Stimulated activated CD8-positive, alpha-beta memory T cell treated with anti-CD3 and anti-CD28 coated beads, Interleukin-7, amount 100 ng/mL, for 1 hour (primary cell): ENCODE measurements at places on chromosomes 5 and 9.

- DNase-seq: no peak
Measured at GRCh38 chr5:56123531-56124243, 109.4 kb downstream of the ANKRD55 start.

DNA sequence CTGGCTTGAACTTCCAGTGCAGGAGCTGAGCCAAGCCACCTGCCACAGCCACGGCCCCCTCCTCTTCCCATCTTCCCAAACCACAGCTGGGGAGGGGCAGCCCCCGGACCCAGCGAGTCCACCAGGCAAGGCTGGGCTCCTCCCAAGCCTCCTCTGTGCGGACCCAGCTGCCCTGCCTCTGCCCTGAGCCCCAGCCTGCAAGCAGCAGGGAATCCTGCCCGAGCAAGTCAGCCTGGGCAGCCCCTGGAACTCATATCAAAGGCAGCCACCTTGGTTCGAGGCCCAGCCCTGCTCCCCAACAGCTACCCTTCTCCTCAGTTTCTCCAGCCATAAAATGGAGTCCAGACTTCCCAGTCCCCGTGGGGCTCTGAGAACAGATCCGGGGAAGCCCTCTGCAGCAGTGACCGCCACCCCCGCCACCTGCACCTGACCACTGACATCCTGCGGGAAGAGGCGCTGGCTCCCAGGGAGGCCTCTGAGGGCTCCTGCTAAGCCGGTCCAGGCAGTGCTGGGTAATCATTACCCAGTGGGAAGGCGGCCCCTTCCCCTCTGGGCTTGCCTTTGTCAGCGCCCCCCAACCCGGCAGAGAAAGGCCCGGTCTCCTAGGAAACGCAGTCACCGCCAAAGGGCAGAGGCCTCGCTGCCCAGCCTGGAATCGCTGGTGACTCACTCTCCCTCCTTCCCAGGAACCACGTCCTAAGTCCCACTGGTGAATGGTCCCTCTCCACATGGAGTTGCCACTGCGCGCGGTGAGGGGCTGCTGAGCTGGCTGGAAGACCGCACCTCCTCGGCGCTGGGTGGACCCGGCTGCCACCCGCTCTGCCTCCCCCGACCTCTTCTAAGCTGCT lies 1.5 kb downstream of the VAV2 start:
- no peak for DNase-seq

GRCh38 chr9:88645172-88645878 lies 110.3 kb downstream of the NXNL2 start:
- no peak for DNase-seq

- peak; percentile 39 for DNase-seq
Measured at GRCh38 chr9:93098236-93098946, 2.4 kb downstream of the CARD19 start.

GRCh38 chr9:69812068-69813000 lies 8.3 kb upstream of the CFAP95 start:
- DNase-seq: no peak

GRCh38 chr5:156314416-156314815 lies 12.5 kb upstream of the SGCD start:
- DNase-seq: no peak

DNA sequence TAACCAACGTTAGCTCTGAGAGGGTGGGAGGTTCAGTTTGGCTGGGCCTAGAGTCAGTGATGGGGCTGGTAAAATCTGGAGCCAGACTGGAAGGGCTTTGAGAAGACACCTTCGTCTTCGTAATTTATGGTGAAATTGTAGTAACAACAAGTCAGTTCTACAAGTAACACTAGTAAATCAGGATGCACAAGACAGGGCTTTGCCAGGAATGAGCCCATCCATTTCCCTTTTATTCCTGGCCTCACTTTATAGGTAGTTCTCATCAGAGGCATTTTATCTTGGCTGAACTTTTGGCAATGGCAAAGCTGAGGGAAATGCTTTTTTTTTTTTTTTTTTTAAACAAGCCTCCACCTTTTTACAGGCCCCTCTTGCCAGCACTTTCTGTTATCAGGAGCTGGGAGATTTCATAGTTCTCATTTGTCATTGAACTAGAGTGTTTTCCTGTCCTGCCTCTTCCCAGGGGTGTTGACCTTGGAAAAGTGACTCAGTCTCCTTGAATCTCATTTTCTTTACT lies 110.5 kb upstream of the KLF4 start:
- no peak for DNase-seq

DNA sequence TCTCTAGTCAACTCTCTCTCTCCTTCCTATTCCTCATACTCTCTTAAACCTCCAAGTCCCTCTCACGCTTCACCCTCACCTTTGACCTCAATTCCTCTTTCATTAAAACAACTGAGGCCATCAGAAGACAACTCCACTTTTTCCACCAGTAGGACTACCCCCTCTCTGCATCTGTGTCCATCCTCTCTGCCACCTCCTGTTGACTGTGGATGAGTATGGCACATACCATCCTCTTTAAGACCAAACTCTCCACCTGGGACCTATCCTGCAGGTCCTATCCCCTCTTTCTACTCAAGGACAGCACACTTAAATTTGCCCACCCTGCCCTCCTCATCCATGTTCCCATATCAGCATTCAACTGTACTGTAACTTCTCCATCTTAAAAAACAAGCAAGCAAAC lies 89.2 kb downstream of the FOXD1 start:
- DNase-seq: no peak

DNA sequence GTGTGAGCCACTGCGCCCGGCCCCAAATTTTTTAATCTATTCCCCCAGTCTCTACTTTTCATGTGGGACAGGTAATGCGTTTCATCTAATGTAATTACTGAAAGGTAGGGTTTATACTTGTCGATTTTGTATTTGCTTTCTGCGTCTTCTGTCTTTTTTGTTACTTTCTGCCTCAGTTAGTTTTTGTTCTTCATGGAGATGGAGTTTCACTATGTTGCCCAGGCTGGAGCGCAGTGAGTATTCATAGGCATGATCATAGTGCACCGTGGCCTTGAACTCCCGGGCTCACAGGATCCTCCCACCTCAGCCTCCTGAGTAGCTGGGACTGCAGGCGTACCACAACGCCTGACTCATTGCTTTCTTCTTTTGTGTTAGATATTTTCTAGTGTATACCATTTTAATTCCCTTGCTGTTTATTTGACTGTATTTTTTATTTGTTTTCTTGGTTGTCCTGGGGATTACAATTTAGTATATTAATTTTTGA lies 23.4 kb downstream of the EHMT1 start:
- no peak for DNase-seq

- peak; percentile 12 for DNase-seq
Measured at GRCh38 chr9:33719581-33720374, 75.6 kb upstream of the PRSS3 start.

- no peak for DNase-seq
Measured at GRCh38 chr5:11890777-11891176, 13.5 kb downstream of the CTNND2 start.

DNA sequence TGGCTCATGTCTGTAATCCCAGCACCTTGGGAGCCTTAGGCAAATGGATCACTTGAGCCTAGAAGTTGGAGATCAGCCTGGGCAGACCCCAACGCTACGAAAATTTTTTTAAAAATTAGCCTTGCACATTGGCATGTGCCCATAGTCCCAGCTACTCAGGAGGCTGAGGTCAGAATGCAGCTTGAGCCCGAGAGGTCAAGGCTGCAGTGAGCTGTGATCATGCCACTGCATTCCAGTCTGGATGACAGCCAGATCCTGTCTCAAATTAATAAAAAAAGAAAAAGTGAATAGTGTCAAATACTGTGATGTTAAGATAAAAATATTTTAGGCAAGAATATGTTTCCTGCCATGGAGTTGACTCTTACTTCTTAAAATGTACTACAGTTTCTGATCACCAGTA lies 5.3 kb downstream of the FBN2 start:
- DNase-seq: no peak

GRCh38 chr9:79759460-79759859 lies 187.7 kb downstream of the TLE4 start:
- no peak for DNase-seq

DNA sequence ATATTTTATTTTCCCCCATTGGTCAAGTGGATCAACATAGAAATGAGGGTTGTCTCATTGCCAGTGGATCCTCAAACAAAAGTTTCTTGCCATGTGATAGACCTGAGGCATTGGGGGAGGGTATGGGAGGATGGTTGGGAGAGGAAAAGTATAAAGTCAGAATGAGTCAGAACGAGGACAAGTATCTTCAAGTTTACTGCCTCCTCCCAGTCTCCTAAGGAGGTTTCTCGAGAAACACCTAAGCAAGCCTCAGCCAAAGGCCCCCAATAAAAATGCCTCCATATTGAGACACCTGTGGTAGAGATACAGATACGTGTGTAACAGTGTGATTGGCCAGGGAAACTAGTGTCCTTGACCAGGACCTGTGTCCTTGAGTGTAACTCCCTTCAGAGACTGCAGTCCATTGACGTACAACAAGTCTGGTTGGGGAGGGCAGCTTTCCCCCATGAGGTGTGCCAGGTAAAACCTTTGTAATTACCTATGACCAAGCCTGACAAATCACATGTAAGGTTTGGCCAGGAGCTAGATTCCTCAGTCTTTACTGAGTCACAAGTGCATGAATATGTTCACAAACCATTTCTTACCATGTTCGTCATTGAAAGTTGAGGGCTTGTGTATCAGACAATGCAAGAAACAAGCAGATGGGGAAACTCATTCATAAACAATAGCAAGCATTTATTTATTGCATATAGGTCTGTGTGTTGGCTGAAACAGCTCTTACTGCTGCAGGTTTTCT lies 198.6 kb upstream of the SH3GL2 start:
- DNase-seq: no peak

- no peak for DNase-seq
Measured at GRCh38 chr9:78962156-78962555, 609.6 kb upstream of the TLE4 start.

DNA sequence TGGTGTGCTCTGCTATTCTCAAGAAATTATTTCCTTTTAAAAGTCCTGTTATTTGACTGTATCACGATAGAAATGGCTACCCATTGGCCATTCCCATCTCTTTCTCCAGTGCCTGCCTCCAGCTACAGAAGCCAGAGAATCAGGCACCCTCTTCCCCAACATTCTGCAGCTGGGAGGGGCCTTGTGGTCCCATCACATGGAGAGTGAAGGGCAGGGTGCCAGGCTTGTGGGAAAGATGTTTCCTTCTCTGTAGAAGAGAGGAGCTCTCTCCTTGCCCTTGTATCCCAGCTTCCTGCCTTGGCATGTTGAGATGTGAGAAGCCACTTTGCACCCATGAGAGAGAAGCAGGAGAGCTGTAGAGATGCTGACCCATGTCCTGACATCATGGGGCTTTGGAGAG lies 465.0 kb downstream of the MTRR start:
- no peak for DNase-seq

GRCh38 chr5:119315516-119315949 lies 40.3 kb upstream of the TNFAIP8 start:
- DNase-seq: no peak

DNA sequence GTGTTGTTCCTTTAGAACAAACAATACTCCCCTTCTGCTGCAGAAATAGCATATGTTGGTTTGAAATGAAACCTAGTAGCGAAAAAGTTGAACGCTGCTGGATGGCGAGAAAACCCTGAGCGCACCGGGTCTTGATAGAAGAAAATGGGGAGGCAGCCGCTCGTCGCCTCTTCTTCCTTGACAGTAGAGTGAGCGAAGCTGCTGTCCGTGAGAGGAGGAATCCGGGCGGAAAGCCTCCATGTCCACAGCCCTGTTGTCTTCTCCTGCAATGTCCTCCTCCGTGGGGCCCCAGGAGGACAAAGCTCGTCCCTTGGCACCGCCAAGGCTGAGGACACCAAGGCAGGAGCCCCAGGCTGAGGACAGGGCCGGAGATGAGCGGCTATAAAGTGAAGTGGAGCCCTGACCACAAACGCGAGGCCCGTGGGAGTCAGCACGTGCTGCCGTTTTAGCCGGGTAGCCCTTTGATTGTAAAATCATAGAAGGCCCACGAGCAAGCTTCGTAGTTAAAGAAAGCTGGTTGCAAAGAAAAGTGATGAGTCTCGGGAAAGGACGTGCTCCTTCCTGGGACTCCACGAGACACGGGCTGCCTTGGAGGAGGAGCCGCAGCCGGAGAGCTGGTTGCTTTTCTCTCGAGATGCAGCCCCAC lies 35.6 kb downstream of the MRPL36 start:
- DNase-seq: no peak

GRCh38 chr9:95587021-95587964 lies 70.5 kb upstream of the PTCH1 start:
- DNase-seq: no peak

DNA sequence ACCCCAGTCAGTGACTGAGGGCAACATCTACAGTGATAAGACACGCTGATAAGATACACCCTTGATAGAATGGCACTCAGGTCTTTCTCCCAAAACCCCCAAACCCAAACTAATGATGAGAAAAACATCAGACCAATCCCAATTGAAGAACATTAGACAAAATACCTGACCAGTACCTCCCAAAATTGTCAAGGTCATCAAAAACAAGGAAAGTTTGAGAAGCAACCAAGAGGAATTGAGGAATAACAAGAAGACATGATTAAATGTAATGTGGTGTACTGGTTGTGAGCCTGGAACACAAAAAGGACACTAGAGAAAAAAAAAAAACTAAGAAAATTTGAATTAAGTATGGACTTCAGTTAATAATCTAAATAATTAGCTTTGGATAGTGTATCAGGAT lies 222.8 kb downstream of the GAS1 start:
- DNase-seq: no peak

DNA sequence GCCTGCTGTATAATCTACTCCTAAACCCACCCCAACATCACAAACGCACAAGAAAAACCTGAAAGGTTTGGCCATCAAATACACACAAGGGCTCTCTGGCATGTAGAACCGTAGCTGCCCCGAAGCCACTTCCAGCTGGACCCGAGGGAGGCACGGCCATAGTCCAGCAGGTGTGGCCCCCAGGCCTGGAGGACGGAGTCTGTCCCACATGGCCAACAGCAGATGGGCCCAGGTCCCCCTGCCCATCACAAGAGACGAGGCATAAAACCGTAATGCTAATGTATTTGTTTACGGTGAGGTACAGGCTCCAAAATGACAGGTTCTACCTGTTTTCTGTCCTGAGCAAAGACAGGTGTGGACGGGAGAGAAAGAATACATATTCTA lies 234.2 kb downstream of the SYK start:
- no peak for DNase-seq

DNA sequence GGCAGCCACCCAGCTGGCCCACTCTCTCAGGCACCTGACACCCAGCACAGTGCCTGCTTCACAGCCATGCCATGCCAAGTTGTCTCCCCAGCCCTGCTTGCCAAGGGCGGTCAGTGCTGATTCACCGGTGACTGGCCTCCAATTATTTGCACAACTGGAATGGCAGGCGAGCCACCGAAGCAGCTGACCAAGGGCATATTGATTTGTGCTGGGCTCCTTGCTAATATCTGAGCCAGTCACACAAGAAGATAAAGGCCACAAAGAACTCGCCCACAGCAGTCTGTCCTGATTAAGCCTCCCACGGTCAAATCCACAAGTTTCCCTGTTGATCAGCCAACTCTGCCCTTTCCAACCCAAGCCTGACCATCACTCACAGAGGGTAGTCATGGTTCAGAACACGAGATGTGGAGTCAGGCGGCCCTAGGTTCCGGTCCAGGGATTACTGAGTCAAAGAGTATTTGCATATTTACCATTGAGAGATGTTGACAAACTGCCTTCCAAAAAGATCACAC lies 6.4 kb upstream of the EEIG1 start:
- no peak for DNase-seq

DNA sequence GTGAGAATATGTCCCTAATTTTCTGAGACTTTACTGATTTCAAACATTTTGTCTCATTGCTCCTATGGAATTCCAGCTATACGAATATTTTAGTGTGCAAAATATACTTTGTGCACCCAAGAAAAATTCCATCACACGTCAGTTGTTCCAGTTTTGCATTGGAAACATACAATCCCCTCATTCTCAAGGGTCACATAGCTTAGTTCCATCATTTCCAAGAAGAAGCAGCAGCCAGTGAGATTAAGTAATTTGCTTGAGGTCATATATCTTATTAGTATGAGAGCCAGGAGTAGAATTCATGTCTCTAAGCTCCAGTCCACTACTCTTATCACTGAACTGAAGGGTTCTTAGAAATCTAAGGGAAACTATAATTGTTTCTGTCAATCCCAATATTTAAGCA lies 746.7 kb upstream of the C9orf72 start:
- DNase-seq: no peak
